ENCODE measurements at places on chromosomes 2 and 18.

DNA sequence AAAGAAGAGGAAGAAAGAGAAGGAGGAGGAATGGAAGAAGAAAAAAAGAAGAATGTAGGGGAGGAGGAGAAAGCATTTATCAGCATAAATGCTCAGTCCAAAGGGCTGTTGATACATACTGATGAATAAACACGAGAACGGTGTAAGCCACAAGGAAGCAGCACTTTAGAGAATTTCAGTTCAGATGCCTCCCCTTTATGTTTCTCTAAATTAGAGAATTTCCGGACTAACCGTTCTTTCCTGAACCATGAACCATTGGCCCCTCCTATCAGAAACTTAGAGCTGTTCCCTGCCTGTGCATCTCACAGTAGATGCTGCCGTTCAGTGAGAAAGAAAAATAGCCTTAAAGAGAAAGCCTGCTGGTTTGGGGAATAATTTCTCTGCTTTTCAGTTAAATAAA is 49.2 kb upstream of the TUBA3D start:
- no peak for DNase-seq

DNA sequence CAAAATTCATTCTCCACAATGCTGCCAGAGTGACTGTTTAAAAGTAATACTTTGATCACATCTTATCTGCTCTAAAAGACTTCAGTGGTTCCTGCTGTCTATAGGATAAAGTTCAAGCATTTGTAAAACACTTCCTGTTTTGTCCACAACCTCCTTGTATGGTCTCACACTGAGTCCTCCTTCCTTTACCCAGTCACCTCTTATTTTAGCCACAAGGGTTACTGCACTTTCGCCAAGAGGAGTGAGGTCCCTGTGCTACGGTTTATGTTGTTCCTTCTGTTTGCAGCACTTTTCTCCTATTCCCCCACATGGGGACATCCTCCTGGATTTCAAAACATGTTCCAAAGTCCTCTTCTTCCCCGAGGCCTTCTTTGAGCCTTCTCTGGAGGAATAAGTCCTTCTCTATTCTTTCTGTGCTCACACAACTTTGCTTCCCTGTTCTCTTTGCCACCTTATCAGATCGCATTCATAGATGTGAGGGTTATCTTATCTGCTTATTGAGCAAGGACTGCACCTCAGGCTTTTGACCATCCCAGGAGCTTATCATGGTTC is 112.2 kb upstream of the NABP1 start:
- no peak for DNase-seq

DNA sequence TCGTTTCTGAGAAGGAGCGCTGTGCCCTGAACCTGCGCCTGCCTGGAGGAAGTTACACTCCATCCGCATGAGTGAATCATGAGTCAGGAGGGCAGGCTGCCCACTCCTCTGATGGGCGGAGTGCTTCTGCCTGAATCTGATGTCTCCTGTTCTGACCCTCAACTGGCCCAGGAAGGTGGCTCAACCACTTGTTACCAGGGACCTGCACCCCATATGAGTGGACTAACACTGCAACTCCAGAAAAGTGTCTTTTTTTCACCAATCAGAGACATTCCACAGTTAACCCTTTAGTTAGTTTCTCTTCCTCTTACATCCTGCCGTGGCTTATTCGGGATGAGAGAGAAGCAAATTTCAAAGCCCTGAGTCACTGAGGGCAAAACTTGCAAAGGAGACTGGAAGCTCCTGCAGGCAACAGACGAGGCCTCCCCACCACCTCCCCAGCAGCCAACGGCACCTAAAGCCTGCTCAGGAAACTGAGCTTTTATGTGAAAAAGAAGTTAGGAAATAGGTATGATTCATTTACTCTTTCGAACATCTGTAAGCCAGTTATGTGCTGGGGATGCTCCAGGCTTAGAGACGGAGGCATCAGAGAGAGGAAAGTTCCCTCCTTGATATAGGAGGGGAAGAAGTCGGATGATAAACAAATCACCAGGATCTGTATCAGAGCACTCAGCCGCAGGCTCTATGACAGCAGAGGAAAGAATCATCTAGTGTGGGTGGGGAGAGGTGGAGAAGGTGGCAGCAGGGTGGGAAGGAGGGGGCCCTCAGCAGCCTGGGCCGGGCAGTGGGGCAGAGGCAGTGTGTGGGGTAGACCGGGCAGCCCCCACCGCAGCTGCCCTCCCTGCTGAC is 30.9 kb downstream of the MBP start:
- no peak for DNase-seq

- no peak for DNase-seq
Observed at GRCh38 chr2:154914561-154914960, 216.1 kb downstream of the KCNJ3 start.

DNA sequence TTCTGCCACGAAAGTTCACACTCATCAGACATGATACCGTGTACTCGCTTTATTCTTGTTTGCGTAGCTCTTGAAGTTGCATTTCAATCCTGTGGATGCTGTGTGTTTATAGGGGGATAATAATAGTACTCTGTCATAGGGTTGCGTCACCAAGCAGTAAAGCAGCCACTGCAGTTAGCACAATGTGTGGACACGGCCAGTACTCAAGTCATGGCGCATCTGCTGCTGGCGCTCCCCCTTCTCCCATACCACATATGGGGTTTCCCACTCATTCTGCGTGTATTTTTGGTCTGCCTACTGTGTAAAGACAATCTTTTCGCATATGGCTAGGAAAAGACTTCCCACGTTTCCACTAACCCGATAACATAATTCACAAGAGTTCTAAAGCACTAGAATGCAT is 2.1 kb upstream of the ZBTB14 start:
- DNase-seq = no peak

GRCh38 chr2:191292869-191293268 is 47.7 kb downstream of the MYO1B start:
- no peak for DNase-seq

All from activated CD8-positive, alpha-beta memory T cell treated with anti-CD3 and anti-CD28 coated beads for 1 hour (primary cell).